ENCODE measurements at places on chromosomes 6 and 20. TPM values are rescaled to one million over a fixed set of nuclear protein-coding genes. Genes with fewer than 3 reads are reported as not detected.

DNA sequence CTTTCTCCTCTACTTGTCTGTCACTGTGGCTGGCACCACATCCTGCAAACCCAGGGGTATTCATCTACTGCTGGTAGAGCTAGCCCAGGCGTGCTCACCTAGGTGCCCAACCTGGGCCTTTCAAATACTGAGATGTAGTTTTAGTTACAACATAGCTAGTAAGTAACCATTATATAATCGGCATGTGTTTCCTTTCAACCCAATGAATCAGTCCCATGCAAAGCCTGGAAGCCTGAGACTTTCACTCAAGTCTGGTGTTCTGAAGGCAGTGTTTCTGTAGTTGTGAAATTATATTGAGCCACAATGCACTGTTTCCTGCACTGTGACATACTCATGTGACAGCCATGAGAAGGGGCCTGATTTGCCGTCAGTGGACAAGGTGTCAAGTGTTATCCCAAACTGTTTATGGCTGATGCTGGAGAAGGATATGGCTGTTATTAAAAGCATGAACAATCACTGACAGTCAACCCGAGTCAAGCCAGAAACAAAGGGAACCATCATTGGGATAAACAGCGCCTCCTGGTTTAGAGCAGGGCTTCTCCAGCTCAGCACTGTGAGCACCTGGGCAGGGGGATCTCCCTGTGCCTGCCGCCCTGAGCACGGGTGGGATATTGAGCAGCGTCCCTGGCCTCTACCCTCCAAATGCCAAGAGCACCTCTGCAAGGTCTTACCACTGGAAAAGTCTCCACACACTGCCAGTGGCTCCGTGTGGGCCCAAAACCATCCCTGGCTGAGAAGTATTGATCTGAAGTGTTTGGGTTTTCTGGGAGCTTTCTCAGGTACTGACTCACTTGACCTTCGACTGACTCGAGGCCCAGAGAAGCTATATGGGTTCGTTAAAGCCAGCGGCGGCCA, 1.6 kb downstream of the PSMA7 start:
- no peak for DNase-seq

- no peak for DNase-seq
These were observed 429.6 kb upstream of the PLCB4 start for GRCh38 chr20:8639112-8639778.

DNA sequence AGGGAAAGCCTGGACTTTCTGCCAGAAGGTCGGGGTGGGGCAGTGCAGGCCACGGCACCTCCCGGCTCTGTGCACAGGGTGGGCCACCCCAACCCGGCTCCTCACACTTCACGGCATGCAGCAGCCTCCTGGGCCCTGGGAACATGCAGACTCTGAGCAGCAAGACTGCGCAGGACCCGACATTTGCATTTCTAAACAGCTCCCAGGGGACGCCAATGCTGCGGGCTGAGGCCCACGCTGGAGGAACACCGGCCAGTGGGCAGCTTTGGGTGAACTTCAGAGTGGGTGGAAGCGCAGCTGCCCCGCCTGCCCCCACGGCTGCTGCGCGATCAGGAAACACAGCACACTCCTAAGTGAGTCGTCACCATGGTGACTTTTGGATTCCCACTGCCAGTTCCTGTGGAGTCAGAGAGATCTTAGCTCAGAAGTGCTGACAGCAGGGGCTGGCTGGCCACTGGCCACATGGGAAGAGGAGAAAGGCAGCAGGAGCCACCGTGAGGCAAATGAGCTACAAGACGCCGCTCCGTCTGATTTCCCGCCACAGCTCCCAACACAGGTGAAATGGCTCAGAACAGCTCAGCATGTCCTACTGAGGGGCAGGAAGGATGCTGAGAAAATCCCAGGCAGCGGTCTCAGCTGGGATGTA, 52.1 kb downstream of the RNASET2 start:
- no peak for DNase-seq

- no peak for DNase-seq
These were observed 74.2 kb downstream of the ROS1 start for GRCh38 chr6:117351521-117351920.

GRCh38 chr6:116561377-116562018, 7.9 kb downstream of the CALHM4 start:
- DNase-seq: peak; percentile 77

- DNase-seq: no peak
These were observed 221.7 kb upstream of the MARCKS start for GRCh38 chr6:113635222-113635986.

- no peak for DNase-seq
These were observed 16.7 kb upstream of the GSTA3 start for GRCh38 chr6:52925919-52926792.

DNA sequence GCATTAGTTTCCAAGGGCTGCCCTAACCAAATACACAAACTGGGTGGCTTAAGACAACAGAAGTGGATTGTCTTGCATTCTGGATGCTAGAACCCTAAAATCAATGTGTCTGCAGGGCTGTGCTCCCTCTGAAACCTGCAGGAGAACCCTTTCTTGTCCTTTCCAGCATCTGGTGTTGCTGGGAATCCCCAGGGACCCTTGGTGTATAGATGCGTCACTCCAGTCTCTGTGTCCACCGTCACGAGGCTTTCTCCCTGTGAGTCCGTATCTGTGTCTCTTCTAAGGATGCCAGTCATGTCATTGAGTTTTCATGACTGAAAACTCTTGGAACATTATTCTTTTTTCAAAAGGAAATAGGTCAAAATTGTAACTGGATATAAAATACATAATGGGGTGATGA, 142.9 kb downstream of the RNASET2 start:
- no peak for DNase-seq

- no peak for DNase-seq
These were observed 160.6 kb upstream of the COL21A1 start for GRCh38 chr6:56407883-56408410.

DNA sequence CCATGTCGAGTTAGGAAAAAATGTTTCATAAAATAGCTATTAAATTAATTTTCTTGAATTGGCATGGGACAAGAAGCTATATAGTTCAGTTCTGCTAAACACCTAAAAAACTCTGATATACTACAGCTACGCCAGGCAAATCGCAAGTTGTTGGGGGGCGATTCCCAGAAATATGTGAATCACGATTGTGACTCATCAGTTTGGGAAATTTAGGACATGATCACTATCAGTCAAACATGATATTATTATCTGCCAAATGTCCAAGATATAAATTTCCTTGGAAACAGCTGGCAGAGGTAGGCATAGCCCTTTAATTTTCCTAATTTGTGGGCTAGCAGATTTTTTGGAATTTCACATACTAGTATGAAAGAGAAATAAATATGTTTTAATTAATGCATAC, 123.6 kb downstream of the ATXN1 start:
- no peak for DNase-seq

- DNase-seq: no peak
These were observed 349.0 kb downstream of the PRL start for GRCh38 chr6:21947731-21948386.

DNA sequence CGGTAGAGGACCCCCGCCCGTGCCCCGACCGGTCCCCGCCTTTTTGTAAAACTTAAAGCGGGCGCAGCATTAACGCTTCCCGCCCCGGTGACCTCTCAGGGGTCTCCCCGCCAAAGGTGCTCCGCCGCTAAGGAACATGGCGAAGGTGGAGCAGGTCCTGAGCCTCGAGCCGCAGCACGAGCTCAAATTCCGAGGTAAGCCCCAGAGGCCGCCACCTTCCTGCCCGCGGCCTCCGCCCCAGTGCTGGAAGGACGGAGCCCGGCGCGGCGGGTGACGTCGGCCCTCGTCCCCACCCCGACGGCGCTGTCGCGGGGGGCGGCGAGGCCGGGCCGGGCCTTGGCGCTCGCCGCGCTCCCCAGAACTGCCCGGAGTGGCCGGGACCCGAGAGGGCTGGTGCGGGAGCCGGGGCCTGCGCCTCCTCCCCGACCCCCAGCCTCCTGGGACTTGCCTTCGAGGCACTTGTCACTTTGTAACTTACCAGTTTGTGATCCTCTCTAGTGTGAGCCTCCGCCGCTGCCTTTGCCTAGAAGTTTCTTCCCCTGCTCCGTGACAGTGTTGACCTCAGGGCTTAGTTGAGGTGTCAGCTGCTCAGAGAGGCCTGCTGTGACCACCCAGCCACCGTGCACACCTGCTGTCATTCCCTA, 417 bp downstream of the VAPB start:
- peak; percentile 46 for DNase-seq

DNA sequence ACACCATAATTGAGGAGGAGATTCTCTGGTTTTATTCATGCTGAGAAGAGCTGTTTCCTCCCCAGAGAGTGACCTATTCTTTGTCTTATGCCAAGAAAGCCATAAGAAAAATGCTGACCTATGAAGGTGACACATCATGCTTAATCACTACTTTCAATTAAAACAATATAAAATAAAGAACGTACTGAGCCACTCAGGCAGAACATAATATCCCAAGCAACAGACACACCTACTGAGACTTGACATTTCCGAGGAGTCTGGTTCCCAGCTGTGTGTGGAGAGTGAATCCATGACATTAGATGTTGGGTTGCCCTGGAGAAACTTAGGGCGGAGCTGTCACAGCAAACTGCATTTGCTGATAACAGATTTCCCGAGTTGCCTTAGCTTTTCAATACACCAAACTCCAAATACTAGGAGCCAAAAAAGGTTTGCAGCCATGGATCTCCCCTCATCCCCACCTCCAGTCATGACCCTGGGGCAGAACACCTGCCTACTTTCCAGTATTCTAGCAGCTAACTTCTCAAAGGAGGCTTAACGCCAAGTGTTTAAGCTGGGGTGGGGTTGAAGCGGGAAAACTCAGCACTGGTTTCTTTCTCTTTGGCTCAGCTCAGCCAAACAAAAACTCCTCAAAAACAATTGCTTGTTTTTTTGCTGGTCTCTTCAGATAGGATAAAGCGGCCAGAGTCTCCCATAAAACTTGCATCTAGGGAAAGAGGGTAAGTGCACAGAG, 92.2 kb downstream of the BACH2 start:
- DNase-seq: no peak

GRCh38 chr20:38152621-38153221, 12.3 kb downstream of the TGM2 start:
- DNase-seq: peak; percentile 26

GRCh38 chr20:768426-768978, at the start of gene SLC52A3:
TSS of gene SLC52A3 (minus strand) at chr20:768500. CDS start at chr20:765774, 2,726 bp downstream.
- DNase-seq: peak; percentile 62

GRCh38 chr20:32672982-32673851, 524 bp downstream of the C20orf203 start:
- peak; percentile 71 for DNase-seq

DNA sequence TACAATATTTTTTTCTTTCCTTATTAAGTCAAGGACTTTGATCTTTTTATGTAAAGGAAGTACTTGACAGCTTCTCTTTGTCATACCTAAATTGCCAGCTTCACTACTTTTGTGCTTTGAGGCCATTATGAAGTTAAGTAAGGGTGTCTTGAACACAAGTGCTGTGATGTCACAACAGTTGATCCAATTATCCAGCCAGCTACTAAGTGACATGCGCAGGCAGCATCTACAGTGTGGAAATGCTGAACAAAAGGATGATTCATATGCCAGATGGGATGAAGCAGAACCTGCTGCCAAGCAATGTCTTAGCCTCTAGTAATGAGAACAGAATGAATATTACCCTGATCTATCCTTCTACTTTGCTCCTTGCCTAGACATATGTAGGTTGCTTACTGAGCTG, 68.3 kb upstream of the TMEM244 start:
- no peak for DNase-seq

- DNase-seq: no peak
These were observed 163.4 kb upstream of the HEY2 start for GRCh38 chr6:125586074-125586473.

GRCh38 chr6:21915707-21916260, 322.2 kb downstream of the SOX4 start:
- peak; percentile 11 for DNase-seq

- no peak for DNase-seq
These were observed 29.2 kb upstream of the SSR1 start for GRCh38 chr6:7341989-7342742.

- no peak for DNase-seq
These were observed 4.5 kb downstream of the RIPOR2 start for GRCh38 chr6:24931296-24931695.

- no peak for DNase-seq
These were observed 74.1 kb upstream of the RALY start for GRCh38 chr20:33919653-33920052.

Gene RNF39
- not detected for total RNA-seq

Gene CRISP2
- under 0.01 TPM for total RNA-seq

Gene VSX1
- total RNA-seq: not detected

Gene SSTR4
- not detected for total RNA-seq

Gene OR2H2
- under 0.01 TPM for total RNA-seq

Gene PNISR
- 103 TPM for total RNA-seq

Gene FUT9
- under 0.01 TPM for total RNA-seq

Gene CTAGE9
- total RNA-seq: not detected

Gene SLC32A1
- 0.54 TPM for total RNA-seq

Gene WFDC5
- not detected for total RNA-seq

Gene IRF4
- total RNA-seq: 0.81 TPM

Gene BMP2
- total RNA-seq: 0.27 TPM
